Stimulated activated CD8-positive, alpha-beta memory T cell treated with anti-CD3 and anti-CD28 coated beads, Interleukin-4, amount 100 ng/mL, for 1 hour (primary cell): ENCODE measurements at places on chromosomes 3 and 15.

- no peak for DNase-seq
Measured at GRCh38 chr3:177800561-177800960, 603.3 kb upstream of the TBL1XR1 start.

- no peak for DNase-seq
Measured at GRCh38 chr15:69225355-69226022, 65.1 kb downstream of the GLCE start.

GRCh38 chr3:171072432-171072831, 45.9 kb upstream of the SLC2A2 start:
- DNase-seq = no peak

DNA sequence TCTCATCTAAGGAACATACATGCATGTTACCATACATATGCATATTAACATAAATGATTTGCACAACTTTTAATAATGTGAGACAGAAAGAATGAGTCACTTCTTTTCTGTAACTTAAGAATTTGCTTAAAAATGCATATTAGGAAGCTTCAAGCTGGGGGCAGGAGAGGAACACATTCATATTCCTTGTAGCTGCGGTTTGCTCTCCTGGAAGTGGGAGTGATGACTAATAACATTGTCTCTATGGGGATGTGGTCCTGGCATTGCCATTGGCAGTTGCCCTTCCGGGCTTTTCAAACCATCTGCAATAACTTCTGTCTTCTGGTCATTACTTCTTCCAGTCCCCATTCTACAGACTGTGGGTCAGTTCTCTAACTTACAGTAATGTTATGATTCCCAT, 15.6 kb downstream of the CHST2 start:
- no peak for DNase-seq

GRCh38 chr15:88648357-88649214, 9.8 kb downstream of the ISG20 start:
- DNase-seq = no peak

GRCh38 chr3:189944285-189945145, 176.2 kb downstream of the P3H2 start:
- no peak for DNase-seq

DNA sequence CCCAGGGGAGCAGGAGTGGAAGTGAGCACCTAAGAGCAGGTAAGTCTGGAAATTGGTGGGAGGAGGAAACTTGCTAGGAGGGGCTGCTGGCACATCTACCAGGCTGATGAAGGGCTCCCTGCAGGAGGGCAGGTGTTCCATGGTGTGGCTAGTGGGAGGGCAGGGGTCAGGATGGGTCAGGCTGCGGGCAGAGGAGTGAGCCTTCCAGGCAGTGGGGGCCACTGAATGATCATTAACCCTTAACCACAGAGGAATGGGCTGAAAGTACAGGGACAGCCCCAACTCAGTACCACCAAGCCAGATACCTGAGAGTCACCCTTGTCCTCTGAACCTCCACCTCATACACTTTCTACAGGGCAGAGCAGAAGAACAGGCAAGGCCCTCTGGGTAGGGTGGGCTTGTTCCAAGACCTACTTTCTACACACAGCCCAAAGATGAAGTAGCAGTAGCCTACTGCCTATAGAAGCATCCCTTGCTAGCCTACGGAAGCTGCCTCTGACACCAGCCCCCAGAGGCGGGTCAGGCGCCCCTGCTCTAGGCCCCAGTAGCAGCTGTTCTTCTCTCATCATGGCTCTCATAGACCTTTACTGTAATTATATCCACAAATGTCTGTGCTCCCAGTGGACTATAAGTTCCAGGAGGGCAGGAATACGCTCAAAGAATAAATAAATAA, 4.6 kb downstream of the RAB6B start:
- no peak for DNase-seq

- DNase-seq = no peak
Measured at GRCh38 chr3:24185738-24186384, 240.8 kb downstream of the NR1D2 start.

GRCh38 chr3:70061096-70061495, 61.6 kb downstream of the SAMMSON start:
- DNase-seq = no peak
